A549 treated with CORT108297 at 1 μM for 4 hours (cell line): ENCODE measurements at places on chromosomes 11 and 22. TPM values are rescaled to one million over a fixed set of nuclear protein-coding genes. Genes with fewer than 3 reads are reported as not detected.

The TMPRSS5 gene
- total RNA-seq = 0.08 to 0.15 TPM (median 0.12 TPM) in 5 replicates

The GATD1 gene
- 37.0 to 53.7 TPM (median 49.1 TPM) in 5 replicates for total RNA-seq

The NTM gene
- not detected in 5 replicates for total RNA-seq

The DTX4 gene
- 4.1 to 5.6 TPM (median 4.8 TPM) in 5 replicates for total RNA-seq

The YPEL4 gene
- total RNA-seq = 0.22 to 0.47 TPM (median 0.27 TPM) in 5 replicates

The TENM4 gene
- 0.02 to 0.15 TPM (median 0.13 TPM) in 4 of 5 replicates, not detected in the other for total RNA-seq

The IL17REL gene
- 0.03 to 0.04 TPM in 2 of 5 replicates, not detected in the others for total RNA-seq

The STIM1 gene
- total RNA-seq = 23.3 to 27.9 TPM (median 26.8 TPM) in 5 replicates

The NLRP14 gene
- not detected in 5 replicates for total RNA-seq

The NAALADL1 gene
- total RNA-seq = 0.03 TPM in 1 of 5 replicates, not detected in the others

The CXCR5 gene
- total RNA-seq = 0.07 to 0.13 TPM (median 0.11 TPM) in 5 replicates

The NEFH gene
- total RNA-seq = 0.03 to 0.10 TPM (median 0.08 TPM) in 5 replicates

The SCN4B gene
- 0.03 to 0.08 TPM (median 0.07 TPM) in 5 replicates for total RNA-seq

The CRYBA4 gene
- not detected in 5 replicates for total RNA-seq

The MYOD1 gene
- total RNA-seq = not detected in 5 replicates

The ACER3 gene
- 13.6 to 20.8 TPM (median 18.7 TPM) in 5 replicates for total RNA-seq

The BCL2L13 gene
- 31.3 to 36.8 TPM (median 32.8 TPM) in 5 replicates for total RNA-seq

The STK33 gene
- 3.2 to 5.2 TPM (median 4.4 TPM) in 5 replicates for total RNA-seq

The C11orf16 gene
- total RNA-seq = not detected in 5 replicates

The PIK3IP1 gene
- total RNA-seq = 1.0 to 1.5 TPM (median 1.3 TPM) in 5 replicates

The MUC6 gene
- 0.01 to 0.02 TPM (median 0.01 TPM) in 3 of 5 replicates, not detected in the others for total RNA-seq

The NCF4 gene
- total RNA-seq = 0.07 TPM in 1 of 5 replicates, not detected in the others

The SCGB1C1 gene
- not detected in 5 replicates for total RNA-seq

The C22orf31 gene
- not detected in 5 replicates for total RNA-seq

The MYRF gene
- 16.1 to 23.1 TPM (median 21.8 TPM) in 5 replicates for total RNA-seq

The TPBGL gene
- 0.08 to 0.30 TPM (median 0.23 TPM) in 5 replicates for total RNA-seq

The RASD2 gene
- total RNA-seq = 0.74 to 1.3 TPM (median 1.2 TPM) in 5 replicates

The MPPED2 gene
- total RNA-seq = 0.08 TPM in 1 of 5 replicates, not detected in the others

The ALDH3B2 gene
- total RNA-seq = not detected in 5 replicates

The OR6T1 gene
- not detected in 5 replicates for total RNA-seq

The SLCO2B1 gene
- 2.9 to 5.1 TPM (median 4.2 TPM) in 5 replicates for total RNA-seq

The OR11H1 gene
- not detected in 5 replicates for total RNA-seq

The ST14 gene
- 0.03 to 0.13 TPM (median 0.05 TPM) in 4 of 5 replicates, not detected in the other for total RNA-seq

The SYT13 gene
- 6.6 to 8.1 TPM (median 7.0 TPM) in 5 replicates for total RNA-seq

The SYT7 gene
- total RNA-seq = 0.72 to 1.2 TPM (median 1.0 TPM) in 5 replicates

The OR52E8 gene
- total RNA-seq = not detected in 5 replicates

The PGA5 gene
- not detected in 5 replicates for total RNA-seq

The SLC7A4 gene
- not detected in 5 replicates for total RNA-seq

The OR52E1 gene
- not detected in 5 replicates for total RNA-seq
